ENCODE measurements at places on chromosomes 13 and 19. TPM values are rescaled to one million over a fixed set of nuclear protein-coding genes. Genes with fewer than 3 reads are reported as not detected.
A peak's percentile ranks its signal among the peaks of the same experiment; 100 is the strongest.

CLEC17A gene
- total RNA-seq, result 0.12 TPM

ZNF296 gene
- total RNA-seq, result 7.0 TPM

S1PR5 gene
- not detected for total RNA-seq

TOMM40 gene
- total RNA-seq, result 167 TPM

CEACAM16 gene
- 0.52 TPM for total RNA-seq

- no peak for DNase-seq
Measured at GRCh38 chr13:60574735-60575134, 177.7 kb downstream of the TDRD3 start.

DNA sequence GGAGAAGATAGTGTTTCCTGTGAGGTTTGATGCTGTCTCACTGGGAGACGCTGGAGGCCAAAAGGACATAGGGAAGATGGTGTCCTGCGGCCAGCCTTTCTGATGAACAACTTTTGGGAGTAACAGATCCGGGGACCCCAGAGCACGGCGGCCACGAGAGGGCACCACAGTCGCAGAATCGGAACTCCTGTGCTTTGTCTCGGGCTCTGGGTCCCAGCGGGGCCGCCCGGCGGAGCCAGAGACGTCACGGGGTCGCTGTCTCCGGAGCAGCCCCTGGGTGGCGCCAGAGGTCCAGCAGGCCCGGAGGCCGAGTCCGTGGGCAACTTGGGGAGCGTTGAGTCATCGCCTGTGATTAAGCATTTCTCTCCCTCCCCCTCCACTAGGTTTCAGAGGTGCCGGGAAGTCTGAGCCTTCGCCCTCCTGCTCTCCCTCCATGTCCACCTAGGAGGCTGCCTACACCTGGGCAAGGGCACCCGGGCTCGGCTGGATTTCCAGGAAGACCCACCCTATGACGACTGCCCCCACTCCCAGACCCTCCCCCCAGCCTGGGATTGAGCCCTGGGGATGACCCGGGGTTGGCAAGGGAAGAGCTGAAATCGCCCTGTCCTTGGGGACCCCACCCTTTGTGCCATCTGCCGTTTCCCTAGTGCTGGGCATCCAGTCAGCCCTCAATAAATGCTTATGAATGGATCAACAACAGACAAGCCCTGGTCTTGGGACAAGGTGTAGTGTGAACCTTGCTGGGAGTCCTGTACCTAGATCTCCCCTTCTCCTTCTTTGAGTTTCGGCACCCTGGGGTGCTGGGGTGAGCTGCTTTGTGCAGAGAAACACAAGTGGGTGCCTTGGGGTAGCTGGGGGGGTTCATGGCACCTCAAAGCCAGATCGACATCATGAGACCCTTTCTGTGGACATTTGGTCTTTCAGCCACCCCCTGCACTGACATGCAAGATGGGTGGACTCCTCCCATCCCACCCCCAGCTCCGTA, 3.4 kb downstream of the NANOS3 start:
- DNase-seq, result peak; percentile 99

DNA sequence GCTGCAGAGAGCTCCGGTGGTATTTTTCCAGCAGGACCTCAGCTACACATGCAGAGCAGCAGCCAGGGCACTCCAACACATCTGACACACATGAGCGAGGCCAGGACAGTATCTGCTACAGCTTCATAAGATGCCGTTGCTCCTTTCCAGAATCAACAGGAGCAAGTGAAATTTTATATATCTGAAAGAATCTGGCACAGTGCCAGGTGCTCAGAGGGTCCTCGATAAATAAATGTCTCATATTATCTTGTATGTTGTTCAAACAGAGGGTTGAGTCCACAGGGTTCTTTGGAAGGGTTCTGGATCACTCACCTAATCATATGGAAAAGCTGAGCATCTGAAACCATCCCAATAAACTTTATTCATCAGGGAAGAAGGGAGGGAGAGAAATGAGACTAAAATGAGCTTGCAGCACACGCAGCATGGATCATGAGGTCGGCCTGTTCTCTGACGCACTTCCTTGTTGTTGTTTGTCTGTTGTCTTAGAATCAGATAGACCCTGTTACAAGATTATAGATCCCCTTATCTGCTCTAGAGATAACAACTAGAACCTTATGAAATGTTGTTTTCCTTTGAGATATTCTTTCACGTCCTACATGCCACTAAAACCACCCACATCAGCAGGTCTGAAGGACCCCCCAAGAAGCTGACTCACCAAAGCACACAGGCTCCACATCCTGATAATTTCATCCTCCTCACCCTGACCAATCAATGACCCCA, 3.2 kb upstream of the METTL21C start:
- DNase-seq, result no peak

DNA sequence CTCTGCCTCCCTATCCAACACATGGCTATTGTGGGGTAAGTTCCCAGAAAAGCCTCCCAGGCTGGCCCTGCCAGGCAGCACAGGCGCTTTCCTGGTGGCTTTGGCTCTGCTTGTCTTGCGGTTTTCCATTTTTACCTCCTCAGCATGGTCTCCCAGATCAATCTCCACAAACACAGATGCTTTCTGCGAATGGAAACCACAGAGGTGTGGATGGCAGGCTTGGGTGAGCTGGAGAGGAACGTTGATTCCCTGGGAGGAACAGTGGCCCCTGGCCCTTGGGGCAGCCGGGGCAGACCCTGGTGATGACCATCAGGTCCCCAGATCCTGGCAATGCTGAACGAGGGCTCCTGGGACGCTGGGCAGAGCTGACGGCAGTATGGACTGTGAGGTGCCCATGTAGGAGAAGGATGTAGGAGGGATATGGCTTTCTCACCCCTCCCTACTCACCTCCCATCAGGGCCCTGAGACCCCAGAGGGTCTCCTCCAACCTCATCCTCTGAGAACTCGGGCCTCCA, 6.6 kb downstream of the C13orf46 start:
- no peak for DNase-seq

GRCh38 chr13:24627090-24627714, 53.0 kb upstream of the ATP12A start:
- DNase-seq, result peak; percentile 72

DNA sequence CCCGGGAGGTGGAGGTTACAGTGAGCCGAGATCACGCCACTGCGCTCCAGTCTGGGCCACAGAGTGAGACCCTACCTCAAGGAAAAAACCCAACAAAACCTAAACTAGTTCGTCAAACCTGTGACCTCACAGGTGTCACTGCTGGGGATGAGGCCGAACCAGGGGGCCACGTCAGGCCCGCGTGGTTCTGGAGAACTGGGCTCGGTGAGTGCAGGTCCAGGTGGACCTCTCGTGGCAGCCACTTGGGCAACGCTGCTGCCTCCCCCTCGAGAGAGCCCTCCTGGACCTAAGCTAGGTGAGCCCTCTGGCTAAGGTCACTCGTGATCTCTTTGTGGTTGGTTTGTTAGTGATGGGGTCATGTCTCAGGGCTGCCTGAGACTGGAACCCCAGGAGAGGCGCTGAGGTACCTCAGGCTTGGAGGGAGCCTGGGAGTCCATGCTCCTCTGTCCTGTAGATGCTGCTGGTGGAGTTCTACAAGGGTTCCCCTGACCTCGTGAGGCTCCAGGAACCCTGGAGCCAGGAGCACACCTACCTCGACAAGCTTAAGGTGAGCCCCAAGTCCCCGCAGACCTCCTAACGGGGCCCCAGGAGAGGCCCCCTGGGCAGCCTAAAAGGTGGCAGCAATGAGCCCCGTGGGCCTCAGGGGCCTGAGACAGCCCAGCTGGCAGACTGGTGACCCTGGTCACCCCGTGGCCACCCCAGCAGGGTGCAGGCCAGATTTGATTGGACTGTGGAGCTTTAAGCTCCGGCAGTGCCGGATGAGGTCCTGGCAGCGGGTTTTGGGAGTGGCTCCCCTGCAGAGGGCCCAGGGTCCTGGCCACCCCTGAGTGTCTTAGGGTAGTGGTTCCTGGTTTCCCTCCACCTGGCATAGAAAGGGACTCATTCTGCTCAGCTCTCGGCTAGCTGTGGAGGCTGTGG, 15.6 kb downstream of the MPND start:
- DNase-seq, result no peak

- no peak for DNase-seq
Measured at GRCh38 chr19:1468274-1468820, 10.7 kb downstream of the C19orf25 start.

- DNase-seq, result no peak
Measured at GRCh38 chr19:3054972-3055740, 7.1 kb downstream of the TLE5 start.

DNA sequence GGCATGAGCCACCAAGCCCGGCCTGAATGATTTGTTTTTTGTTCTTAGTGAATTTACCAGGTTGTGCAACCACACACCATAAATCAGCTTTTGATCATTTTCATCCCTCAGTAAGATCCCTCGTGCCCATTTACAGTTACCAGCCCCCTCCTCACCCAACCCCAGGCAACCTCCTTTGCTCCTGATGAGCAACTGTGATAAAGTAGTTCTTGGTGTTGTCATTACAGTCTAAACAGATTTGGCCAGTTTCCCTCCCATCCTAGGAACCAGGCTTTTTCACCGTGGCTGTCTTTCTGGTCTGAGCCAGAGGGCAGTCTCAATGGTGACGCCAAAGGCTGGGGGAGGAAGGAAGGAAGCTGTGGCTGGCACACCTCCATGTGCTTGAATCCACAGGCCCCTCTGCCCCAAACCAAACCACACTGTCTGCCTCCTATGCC, 61.2 kb upstream of the WDFY2 start:
- DNase-seq, result no peak

DNA sequence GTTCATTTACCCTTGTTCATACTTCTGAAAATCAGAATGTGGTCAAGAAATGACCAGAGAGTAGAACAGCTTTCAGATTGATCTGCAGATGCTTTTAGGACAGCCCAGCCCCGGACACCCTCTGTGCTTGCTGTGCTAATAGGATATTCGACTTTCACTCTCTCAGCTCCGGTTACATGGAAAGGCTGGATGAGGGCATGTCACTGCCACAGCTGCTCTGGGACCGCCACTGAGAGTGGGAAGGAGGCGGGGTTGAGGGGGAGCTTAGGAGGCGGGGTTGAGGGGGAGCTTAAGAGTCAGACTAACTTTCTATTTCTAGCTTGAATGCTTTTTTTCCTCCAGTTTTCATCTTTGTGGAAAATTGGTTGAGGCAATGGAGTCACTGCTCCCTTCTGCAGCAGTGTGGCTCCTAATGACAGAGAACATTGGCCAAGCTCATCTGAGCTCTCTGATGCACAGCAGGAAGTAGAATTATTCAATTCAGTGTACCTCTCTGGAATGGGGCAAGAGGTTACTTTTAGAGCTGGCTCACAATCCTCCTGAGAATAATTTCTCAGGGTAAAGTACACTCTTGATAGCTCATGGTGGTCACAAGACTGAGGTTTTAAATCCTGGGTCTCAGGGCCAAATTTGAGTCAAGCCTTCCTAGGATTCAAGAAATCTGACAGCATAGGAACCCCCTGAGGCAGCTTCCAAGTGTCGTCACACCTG, 74.6 kb upstream of the NPAS1 start:
- peak; percentile 53 for DNase-seq

- no peak for DNase-seq
Measured at GRCh38 chr13:44079413-44080205, 199.9 kb downstream of the LACC1 start.

DNA sequence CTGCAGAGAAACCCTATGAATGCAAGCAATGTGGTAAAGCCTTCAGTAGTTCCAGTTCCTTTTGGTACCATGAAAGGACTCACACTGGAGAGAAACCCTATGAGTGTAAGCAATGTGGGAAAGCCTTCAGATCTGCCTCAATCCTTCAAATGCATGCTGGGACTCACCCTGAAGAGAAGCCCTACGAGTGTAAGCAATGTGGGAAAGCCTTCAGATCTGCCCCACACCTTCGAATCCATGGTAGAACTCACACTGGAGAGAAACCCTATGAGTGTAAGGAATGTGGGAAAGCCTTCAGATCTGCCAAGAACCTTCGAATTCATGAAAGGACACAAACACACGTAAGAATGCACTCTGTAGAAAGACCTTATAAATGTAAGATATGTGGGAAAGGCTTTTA, 14.7 kb downstream of the ZNF763 start:
- DNase-seq, result no peak

GRCh38 chr13:112929783-112930055, 39.3 kb upstream of the MCF2L start:
- no peak for DNase-seq

- no peak for DNase-seq
Measured at GRCh38 chr13:40060296-40061007, 405.0 kb downstream of the COG6 start.

- DNase-seq, result no peak
Measured at GRCh38 chr13:31236211-31236786, 36.5 kb downstream of the B3GLCT start.

GRCh38 chr19:15124572-15125231, 17.5 kb downstream of the SYDE1 start:
- peak; percentile 74 for DNase-seq

- DNase-seq, result no peak
Measured at GRCh38 chr19:6250024-6250615, 29.7 kb downstream of the MLLT1 start.

DNA sequence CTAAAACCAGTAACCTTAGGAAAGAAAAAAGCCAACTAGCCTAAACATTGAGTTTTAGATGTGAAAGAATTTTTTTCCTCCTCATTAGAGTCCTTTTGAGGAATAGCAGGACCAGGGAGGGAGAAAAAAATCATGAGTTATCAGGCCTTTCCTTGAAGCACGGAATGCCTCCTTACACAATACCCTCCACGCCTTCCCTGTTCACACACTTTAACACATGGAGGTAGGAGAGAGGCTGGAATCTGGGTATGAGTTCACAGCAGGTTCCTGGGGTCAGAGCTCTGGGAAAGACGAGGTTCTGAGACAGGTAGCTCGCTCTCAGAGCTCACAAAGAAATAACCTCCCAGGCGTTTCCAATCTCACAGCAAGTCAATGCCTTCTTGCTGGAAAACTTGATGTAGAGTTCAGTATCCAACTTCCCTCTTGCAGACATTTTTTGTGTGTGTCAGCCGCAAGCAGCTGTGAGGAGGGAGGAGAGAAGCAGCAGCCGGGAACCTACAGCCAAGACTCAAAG, 716 bp downstream of the ZNF573 start:
- no peak for DNase-seq

DNA sequence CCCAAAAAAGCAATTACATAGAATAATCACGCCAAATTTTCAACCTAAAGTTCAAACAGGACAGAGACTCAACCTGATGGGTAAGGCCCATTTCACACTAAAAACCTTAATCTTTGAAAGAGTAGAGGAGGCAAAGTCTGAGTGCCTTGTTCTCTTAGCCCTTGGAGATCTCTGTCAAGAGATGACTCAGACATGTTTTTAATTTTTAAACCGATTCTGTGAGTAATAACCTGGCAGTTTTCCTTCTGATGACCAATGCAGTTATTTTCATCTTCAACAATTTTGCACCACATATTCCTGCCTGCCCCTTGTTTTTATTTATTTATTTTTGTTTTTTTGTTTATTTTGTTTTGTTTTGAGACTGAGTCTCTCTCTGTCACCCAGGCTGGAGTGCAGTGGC, 11.5 kb upstream of the TNFSF9 start:
- DNase-seq, result no peak

DNA sequence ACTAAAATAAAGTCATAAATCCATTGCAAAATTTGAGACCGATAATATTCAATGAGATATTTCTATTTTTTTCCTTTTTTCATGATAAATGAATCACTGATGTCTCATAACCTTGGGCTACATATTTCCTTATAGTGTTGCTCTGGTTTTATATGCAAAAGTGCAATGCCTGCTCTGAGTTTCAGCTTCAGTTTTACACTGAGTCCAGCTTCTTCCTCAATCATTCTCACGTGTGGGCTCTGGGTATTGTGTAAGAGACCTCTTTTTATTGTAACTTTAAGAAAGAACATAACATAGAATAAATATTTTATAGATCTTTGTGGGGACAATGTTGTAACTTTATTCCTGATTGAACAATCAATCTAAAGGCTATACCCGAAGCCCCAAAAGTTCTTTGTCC, 280.2 kb upstream of the EDNRB start:
- no peak for DNase-seq

Measured in colonic mucosa (tissue), 4 donors.